NCI-H82 (cell line): ENCODE measurements at places on chromosomes 1 and 21.

- DNase-seq = peak; percentile 71
These were observed 62.2 kb downstream of the ELK4 start for GRCh38 chr1:205569411-205570172.

GRCh38 chr1:205066141-205066818, 18.0 kb downstream of the TMEM81 start:
- DNase-seq = no peak

DNA sequence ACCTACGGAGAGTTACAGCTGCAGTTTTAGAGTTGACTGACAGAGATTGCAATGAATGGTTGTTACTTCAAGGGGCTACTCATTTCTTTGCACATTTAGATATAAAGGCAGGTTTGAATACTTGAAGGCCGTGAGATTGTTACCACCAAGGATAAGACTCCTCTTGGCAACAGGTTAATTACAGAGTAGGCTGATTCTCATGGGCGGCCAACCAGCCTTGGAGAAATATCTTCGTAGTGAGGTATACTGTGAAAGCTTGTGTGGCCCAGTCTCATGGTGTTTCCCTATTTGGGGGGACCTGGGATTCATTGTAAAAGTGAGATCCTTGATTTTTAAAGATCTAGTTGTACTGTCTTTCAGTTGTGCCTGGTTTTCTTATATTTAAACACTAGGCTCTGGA, 103.2 kb upstream of the OLFM3 start:
- no peak for DNase-seq

DNA sequence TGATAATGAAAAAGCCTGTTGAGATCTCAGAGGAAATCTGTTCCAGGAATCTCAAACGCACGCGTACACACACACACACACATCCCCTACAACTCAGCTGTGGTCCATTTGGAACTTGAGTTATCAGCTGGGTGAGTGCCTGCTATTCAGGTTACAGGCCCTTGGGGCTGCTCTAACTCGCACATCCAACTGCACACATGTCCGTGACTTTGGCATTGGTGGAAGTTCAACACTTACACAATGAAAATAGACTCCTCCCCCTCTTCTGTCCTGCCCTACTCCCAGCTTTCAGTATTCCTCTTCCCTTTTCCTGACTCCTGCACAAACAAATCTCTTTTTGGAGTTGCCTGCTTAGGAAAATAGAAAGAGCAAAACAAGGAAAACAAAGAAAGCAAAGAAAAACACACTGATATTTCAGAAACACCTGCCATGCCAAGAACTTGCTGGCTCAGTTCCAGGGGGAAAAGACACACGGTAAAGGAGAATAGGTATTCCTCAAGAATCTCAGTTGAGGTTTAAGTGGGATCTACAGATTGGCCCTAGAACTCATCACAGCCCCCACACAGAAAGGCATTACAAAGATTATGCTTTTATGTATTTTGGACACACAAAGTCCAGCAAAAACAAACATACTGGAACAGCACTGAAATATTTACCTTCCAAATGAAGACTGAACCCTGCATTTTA, 140.9 kb downstream of the TGFBR3 start:
- no peak for DNase-seq

DNA sequence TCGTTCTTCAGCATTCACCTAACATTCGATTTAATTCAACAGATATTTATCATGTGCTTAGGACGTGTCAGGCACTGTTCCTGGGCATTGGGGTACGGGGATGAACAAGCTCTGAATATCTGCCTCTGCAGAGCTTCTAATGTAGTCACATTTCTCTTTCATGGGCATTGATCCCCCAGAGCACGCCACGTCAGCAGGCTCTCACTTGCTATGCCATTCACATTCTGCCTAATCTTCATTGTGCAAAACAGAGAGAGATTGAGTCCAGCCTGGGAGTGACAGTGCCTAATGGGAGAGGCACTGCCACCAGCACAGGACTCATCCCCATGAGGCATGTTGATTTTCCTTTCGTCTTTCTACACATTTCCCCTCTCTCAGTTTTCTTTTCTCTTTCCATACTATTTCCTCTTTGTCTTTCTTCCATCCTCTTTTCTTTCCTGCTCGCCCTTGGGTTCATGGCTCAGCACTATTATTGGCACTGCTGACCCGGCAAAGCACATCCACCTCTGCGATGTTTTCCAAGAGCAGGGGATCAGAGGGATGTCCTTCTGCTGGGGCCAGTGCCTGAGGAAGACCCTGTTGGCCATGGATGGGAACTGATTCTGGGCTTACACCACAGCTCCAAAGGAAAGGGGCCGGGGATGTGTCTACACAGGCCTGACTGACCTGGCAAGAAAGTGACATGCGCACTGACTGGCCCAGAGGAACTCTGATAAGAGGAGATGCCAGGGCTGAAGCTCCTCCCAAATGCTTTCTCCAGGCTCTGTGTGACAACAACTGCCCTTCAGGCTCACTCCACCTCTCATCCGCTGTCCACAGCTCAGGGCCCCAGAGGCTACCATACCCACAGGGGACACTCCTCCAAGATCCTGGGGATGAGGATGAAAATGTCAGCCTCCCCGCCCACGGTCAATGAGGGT, 195.9 kb downstream of the TOMM20 start:
- no peak for DNase-seq

DNA sequence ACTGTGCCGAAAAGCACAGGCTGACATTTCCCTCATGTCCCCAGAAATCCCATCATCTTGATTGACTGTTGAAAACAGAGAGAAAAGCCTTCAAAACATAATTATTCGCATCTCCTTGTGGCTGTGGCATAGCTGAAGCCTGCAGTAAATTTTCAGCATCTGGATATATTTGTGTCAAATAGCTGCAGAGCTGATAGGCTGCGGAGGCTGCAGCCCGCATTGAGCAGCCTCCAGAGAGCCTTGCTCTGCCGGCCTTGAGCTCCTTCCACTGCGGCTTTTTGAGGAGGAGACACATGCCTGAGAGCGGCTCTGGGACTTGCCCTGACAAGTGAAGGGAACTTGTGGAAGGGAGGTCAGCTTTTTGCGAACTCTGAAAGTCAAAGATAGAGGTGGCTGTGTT, 144.7 kb downstream of the RYR2 start:
- no peak for DNase-seq

GRCh38 chr1:93869653-93870052, 9.4 kb downstream of the DNTTIP2 start:
- no peak for DNase-seq

DNA sequence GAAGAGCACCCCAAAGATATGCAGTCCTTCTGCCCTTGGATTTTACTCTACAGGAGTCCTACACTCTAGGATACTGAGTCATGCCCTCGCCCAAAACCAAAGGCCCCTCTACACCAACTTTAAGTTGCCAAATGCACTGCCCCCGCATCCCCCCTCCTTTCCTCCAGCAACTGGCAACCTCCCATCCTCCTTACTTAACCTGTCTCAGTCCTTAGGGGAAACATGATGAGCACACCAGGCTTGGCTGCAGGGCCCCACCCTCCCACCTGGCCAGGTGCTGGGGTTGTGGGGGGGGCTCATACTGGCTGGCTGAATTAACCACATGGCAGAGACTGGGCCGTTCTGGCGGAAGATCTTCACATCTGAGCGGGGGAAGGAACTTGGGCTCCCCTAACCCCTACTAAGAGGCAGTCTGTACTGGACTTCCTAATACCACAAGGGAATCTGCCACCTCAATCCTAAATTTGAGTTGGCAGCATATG, 1.2 kb downstream of the HDGF start:
- DNase-seq = peak; percentile 55

GRCh38 chr1:212196355-212196754, 88.9 kb upstream of the PPP2R5A start:
- no peak for DNase-seq

GRCh38 chr1:8421721-8422120, 103.8 kb downstream of the SLC45A1 start:
- peak; percentile 62 for DNase-seq

GRCh38 chr1:10681296-10682107, 114.9 kb downstream of the CASZ1 start:
- DNase-seq = peak; percentile 54

DNA sequence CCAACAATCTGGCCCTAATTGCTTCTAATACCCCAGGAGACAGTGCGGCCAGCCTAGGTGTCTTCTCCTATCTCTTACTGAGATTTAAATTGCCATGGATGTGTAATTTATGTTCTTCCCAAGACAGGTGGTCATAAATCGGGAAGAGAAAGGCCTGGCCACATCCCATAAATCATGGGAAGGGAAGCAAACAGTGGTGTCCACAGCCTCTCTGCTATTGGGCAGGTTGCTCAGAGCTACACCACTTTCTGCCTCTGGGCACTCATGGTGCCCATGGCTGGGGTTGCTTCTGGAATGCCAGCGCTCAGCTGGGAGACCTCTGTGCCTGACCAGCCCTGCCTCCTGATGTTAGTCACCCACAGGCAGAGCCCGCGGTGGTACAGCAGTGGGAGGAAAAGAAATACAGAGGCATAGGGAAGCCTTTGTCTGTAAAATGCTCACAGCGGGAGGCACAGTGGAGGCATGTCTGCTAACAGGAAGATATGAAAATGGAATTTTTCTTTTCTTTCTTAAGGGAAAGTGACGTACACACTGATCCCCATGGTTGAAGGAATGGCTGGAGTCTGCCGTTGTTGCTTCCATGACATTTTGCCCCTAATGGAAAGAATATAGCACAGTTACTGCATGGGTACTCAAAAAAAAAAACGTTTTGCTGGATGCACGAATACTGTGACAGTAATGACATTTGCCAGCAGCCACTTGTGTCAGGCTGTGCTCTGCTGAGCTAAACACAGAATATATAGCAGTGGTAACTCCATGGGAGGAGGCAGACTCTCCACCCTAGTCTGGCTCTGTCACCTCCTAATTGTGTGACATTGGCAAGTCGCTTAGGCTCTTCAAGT, 21.9 kb downstream of the MTARC1 start:
- DNase-seq = peak; percentile 34

DNA sequence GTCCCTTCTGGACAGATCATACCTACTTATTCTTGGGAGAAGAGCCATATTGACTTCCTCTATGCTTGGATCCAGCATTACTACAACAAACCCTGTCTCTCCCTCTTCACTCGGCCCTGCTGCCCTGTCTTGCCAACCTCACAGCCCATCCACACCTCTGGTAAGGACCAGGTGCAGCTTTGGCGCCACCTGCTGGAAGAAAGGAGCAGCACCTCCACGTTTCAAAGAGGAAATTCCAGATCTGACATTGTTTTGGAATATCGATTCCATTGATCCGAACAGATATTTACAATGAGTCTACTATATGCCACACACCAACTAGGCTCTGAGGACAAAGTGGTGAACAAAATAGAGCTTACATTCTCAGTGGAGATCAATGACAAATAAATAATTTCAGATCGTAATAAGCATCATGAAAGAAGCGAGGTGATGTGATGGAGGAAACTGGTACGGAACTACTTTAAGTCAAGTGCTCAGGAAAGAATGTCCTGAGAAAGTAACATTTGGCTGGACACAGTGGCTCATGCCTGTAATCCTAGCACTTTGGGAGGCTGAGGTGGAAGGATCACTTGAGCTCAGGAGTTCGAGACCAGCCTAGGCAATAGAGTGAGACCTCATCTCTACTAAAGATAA, 18.7 kb downstream of the MFSD2A start:
- peak; percentile 83 for DNase-seq

DNA sequence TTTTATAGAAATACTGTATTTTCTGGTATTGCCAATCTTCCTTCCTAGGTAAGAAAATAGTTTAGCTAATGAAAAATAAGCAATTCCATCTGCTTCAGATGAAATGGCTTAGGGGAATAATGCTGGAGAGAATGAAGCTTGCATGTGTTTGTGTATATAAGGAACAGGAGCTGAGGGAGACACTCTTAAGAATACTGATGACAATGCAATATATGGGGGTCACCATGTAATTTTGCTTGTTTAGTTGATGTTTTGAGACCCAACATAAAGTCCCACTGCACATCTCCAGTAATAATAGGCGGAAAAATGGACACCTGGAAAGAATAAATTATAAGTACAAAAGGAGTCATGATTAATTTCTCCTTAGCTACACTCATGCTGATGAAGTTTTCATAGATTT, 110.8 kb upstream of the BRINP3 start:
- DNase-seq = no peak

GRCh38 chr1:160755911-160756848, 17.1 kb downstream of the SLAMF7 start:
- no peak for DNase-seq

- no peak for DNase-seq
These were observed 111.5 kb downstream of the GRIK3 start for GRCh38 chr1:36922593-36923426.

- DNase-seq = no peak
These were observed 41.6 kb upstream of the PKP1 start for GRCh38 chr1:201241736-201242135.

DNA sequence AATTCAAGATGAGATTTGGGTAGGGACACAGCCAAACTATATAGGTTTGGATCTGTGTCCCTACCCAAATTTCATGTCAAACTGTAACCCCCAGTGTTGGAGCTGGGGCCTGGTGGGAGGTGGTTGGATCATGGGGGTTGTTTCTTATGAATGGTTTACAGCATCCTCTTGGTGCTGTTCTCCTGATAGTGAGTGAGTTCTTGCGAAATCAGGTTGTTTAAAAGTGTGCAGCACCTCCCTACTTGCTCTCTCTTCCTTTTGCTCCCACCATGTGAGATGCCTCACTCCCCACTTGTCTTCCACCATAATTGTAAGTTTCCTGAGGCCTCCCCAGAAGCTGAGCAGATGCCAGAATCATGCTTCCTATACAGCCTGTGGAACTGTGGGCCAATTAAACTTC, 17.3 kb downstream of the ODF2L start:
- DNase-seq = no peak

- DNase-seq = no peak
These were observed 251.2 kb upstream of the USP24 start for GRCh38 chr1:55466373-55466772.

GRCh38 chr1:93673163-93673829, 8.3 kb downstream of the BCAR3 start:
- DNase-seq = no peak

DNA sequence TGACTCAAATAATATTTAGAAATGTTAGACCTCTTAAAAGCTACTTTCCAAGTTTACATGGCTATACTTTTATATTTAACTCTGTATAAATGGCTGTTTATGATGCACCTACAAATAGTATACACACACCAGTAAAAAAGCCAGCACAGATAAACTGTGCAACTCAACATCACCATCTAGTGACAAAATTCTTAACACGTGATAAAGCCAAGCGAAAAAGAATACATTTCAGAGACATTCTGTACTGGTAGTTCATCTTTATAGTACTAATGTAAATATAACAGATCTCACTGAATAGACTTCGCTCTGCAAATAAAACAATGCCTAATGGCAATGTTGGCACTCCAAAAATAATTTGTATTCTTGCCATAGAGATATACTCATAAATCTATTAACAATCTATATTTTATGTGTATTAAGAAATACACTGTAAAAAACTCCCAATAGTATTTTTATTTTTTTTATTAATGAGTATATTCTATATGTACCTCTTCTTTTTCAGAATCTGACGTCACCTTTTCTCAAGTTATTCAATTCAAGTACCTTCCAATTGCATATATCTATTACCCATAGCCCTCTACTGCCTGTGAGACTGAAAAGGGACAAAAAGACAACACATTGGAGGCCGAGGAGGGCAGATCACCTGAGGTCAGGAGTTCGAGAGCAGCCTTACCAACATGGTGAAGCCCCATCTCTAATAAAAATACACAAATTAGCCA, 100.2 kb downstream of the DPYD start:
- peak; percentile 60 for DNase-seq
